Tibial artery (tissue), 4 donors: ENCODE measurements at places on chromosomes 4 and X.
A peak's percentile ranks its signal among the peaks of the same experiment; 100 is the strongest.

- no peak for DNase-seq
- H3K36me3 ChIP-seq, result no peaks in the 10 kb centered on the region
- H3K27ac ChIP-seq, result no peak overlapping the region
- no peaks in the 10 kb centered on the region for H3K27me3 ChIP-seq
These were observed 500.5 kb upstream of the FTHL17 start for GRCh38 chrX:31572360-31572759.

GRCh38 chr4:164935363-164935762 lies 42.1 kb downstream of the TRIM61 start:
- no peaks in the 10 kb centered on the region for H3K27me3 ChIP-seq
- no peak overlapping the region for H3K27ac ChIP-seq
- H3K4me3 ChIP-seq, result no peak overlapping the region
- no peaks in the 10 kb centered on the region for H3K36me3 ChIP-seq
- no peaks in the 10 kb centered on the region for H3K4me1 ChIP-seq
- DNase-seq, result no peak

DNA sequence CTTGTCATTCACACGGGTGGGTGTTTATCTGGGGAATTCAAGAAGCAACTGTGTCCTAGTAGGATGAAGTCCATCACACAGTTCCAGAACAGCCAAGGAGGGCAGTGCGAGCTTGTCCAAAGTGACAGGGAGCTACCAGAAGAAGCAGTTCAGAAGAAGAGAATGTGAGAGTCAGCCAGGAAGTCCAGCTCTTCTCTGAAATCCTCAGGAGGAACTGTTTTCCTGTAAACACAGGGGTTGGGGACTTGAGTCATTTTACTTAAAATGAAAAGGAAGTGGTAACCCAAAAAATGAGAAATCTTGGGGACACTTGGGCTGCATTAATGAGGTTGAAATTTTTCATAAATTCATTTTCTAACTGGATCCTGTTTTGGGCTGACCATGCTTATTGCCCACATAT lies 8.2 kb upstream of the TLR10 start:
- H3K4me3 ChIP-seq, result no peak overlapping the region
- H3K27ac ChIP-seq, result no peak overlapping the region
- DNase-seq, result no peak
- no peaks in the 10 kb centered on the region for H3K36me3 ChIP-seq
- no peaks in the 10 kb centered on the region for H3K27me3 ChIP-seq

DNA sequence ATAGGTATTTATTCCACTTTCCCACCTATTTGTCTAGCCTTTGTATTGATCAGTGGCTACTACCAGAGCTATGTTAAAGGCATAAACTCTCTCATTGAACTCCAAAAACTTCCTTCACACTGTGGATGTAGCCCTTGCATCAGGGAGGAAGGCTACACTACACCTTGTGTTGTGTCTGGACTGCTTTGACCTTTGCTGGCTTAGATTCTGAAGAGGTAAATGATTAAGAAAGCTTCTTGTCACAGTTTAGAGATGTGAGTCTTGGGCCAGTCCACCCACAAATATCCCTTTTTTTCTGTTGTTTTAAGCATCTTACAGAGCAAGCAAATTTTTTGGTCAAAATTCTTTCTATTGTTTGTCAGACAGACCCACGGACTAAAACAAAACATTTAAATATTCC lies 1.9 kb downstream of the ENPEP start:
- no peak for DNase-seq
- H3K27me3 ChIP-seq, result no peaks in the 10 kb centered on the region
- peaks cover 10% of the 10 kb centered on the region for H3K4me1 ChIP-seq
- H3K27ac ChIP-seq, result no peak overlapping the region
- H3K36me3 ChIP-seq, result no peaks in the 10 kb centered on the region

GRCh38 chr4:150387981-150388380 lies 194.0 kb upstream of the MAB21L2 start:
- no peak overlapping the region for H3K4me3 ChIP-seq
- no peak overlapping the region for H3K27ac ChIP-seq
- DNase-seq, result no peak
- no peaks in the 10 kb centered on the region for H3K27me3 ChIP-seq
- no peaks in the 10 kb centered on the region for H3K4me1 ChIP-seq

DNA sequence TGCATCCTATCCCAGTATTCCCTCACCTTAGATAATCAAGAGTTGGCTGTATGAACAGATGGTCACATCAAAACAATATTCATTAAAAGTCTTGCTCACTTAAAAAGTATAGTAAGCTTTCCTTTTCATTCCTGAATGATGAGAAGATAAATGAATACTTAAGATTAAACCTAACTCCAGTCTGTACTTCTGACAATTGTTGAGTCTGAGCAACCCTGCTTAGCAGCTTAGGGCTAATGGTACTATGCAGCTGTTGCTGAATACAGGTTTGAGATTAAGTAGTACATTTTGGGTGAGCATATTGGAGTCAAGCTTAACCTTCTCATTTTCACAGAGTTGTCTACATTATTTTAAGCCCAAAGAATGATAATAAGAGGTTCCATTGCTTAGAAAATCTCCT lies 121.7 kb upstream of the ETNPPL start:
- no peak overlapping the region for H3K27ac ChIP-seq
- H3K36me3 ChIP-seq, result no peaks in the 10 kb centered on the region
- no peak for DNase-seq

- H3K36me3 ChIP-seq, result no peaks in the 10 kb centered on the region
- DNase-seq, result no peak
- peak overlapping the region; percentile 76 for H3K27ac ChIP-seq
- H3K27me3 ChIP-seq, result no peaks in the 10 kb centered on the region
These were observed 97.9 kb upstream of the PDE5A start for GRCh38 chr4:119726505-119726904.

GRCh38 chr4:86661006-86661405 lies 66.9 kb downstream of the PTPN13 start:
- no peak overlapping the region for H3K4me3 ChIP-seq
- no peak for DNase-seq
- H3K4me1 ChIP-seq, result no peaks in the 10 kb centered on the region
- H3K27ac ChIP-seq, result no peak overlapping the region
- H3K36me3 ChIP-seq, result no peaks in the 10 kb centered on the region

GRCh38 chrX:154059231-154059630 lies 38.3 kb downstream of the MECP2 start:
- H3K27me3 ChIP-seq, result no peaks in the 10 kb centered on the region
- H3K36me3 ChIP-seq, result no peaks in the 10 kb centered on the region
- DNase-seq, result no peak
- no peak overlapping the region for H3K4me3 ChIP-seq
- H3K27ac ChIP-seq, result no peak overlapping the region

DNA sequence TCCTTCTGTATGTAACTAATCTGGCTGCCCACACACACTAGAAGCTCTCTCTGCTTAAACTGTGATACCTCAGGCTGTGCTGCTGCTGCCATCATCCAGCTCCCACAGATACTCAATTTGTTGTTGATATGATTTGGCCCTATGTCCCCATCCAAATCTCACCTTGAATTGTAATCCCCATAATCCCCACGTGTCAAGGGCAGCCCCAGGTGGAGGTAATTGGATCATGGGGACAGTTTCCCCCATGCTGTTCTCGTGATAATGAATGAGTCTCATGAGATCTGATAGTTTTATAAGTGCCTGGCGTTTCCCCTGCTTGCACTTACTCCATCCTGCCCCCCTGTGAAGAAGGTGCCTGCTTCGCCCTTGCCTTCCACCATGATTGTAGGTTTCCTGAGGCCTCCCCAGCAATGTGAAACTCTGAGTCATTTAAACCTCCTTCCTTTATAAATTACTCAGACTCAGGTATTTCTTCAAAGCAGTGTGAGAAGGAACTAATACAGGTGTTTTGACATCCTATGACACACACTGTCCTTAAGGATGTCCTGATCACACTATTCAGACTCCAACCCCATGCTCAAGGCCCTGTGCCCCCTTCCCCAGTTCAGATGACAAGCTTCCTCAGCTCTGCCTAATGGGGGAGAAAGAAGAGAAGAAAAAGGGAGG lies 2.9 kb upstream of the ATOH1 start:
- H3K36me3 ChIP-seq, result no peaks in the 10 kb centered on the region
- no peak for DNase-seq
- no peaks in the 10 kb centered on the region for H3K4me1 ChIP-seq
- H3K27me3 ChIP-seq, result no peaks in the 10 kb centered on the region

DNA sequence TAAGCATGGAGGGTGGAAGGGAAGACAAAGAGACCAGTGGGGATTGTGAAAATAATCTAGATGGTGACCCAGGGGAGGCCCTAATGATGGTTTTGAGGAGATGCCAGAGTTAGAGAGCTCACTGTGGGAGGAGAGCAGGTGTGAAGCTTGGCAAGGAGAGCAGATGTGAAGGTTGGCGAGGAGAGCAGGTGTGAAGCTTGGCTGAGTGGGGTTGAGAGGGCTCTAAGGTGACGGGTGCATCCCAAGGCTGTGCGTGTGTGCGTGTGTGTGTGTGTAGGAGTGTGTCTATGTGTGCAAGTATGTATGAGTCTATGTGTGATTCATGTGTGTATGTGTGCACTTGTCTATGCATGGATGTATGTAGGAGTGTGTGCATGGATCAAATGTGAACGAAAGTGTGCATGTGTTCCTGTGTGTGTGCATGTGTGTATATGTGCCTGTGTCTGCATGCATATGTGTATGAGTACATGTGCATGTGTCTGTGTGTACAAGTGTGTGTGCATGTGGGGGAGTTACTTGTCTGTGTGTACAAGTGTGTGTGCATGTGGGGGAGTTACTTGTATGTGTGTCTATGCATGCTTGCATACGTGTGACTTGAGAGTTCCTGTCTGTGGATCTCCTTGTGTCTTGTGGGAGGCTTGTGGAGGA lies 72.0 kb downstream of the EVC start:
- H3K27me3 ChIP-seq, result no peaks in the 10 kb centered on the region
- no peak overlapping the region for H3K4me3 ChIP-seq
- H3K36me3 ChIP-seq, result peaks cover 46% of the 10 kb centered on the region
- DNase-seq, result peak; percentile 7

- H3K27me3 ChIP-seq, result no peaks in the 10 kb centered on the region
- no peaks in the 10 kb centered on the region for H3K4me1 ChIP-seq
- H3K27ac ChIP-seq, result no peak overlapping the region
- H3K36me3 ChIP-seq, result no peaks in the 10 kb centered on the region
- no peak overlapping the region for H3K4me3 ChIP-seq
These were observed 34.4 kb downstream of the TMSB4X start for GRCh38 chrX:13009273-13009672.

- H3K4me3 ChIP-seq, result no peak overlapping the region
- H3K27me3 ChIP-seq, result no peaks in the 10 kb centered on the region
- DNase-seq, result no peak
- H3K27ac ChIP-seq, result no peak overlapping the region
- no peaks in the 10 kb centered on the region for H3K36me3 ChIP-seq
These were observed 11.4 kb upstream of the FGF2 start for GRCh38 chr4:122815248-122815647.

GRCh38 chrX:100090931-100091330 lies 319.1 kb downstream of the PCDH19 start:
- no peak overlapping the region for H3K27ac ChIP-seq
- H3K4me3 ChIP-seq, result no peak overlapping the region

GRCh38 chrX:113675278-113675677 lies 834.6 kb upstream of the AMOT start:
- no peak overlapping the region for H3K27ac ChIP-seq
- H3K4me3 ChIP-seq, result no peak overlapping the region
- H3K27me3 ChIP-seq, result no peaks in the 10 kb centered on the region
- no peaks in the 10 kb centered on the region for H3K36me3 ChIP-seq
- no peaks in the 10 kb centered on the region for H3K4me1 ChIP-seq

DNA sequence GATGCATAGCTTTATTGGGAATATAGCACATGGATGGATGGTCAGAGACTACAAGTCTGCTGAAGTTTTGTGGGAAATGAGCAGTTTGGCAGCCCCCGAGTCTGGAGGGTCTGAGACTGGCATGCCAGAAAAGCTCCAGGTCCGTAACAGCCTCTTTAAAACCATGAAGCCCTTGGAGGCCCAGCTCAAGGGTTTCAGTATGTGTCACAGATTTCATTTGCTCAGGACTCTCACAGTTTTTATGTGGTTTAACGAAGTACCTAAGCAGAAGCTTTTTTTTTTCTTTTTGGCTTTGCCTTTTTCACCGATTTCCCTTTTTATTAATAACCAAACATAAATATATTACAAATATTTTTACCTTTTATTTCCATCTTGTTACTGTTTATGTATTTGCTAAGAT lies 30.6 kb upstream of the TMEM184C start:
- no peaks in the 10 kb centered on the region for H3K36me3 ChIP-seq
- H3K27me3 ChIP-seq, result no peaks in the 10 kb centered on the region
- H3K27ac ChIP-seq, result no peak overlapping the region
- no peak for DNase-seq
- H3K4me3 ChIP-seq, result no peak overlapping the region
- peaks cover 37% of the 10 kb centered on the region for H3K4me1 ChIP-seq
